Stimulated activated naive CD4-positive, alpha-beta T cell (primary cell): ENCODE measurements at places on chromosomes 5 and 9.

- DNase-seq = no peak
Measured at GRCh38 chr5:175060257-175060656, 335.9 kb downstream of the MSX2 start.

- no peak for DNase-seq
Measured at GRCh38 chr9:34246453-34246852, 67.6 kb downstream of the UBAP1 start.

GRCh38 chr9:87109231-87109631 is 161.9 kb upstream of the GAS1 start:
- DNase-seq = no peak

DNA sequence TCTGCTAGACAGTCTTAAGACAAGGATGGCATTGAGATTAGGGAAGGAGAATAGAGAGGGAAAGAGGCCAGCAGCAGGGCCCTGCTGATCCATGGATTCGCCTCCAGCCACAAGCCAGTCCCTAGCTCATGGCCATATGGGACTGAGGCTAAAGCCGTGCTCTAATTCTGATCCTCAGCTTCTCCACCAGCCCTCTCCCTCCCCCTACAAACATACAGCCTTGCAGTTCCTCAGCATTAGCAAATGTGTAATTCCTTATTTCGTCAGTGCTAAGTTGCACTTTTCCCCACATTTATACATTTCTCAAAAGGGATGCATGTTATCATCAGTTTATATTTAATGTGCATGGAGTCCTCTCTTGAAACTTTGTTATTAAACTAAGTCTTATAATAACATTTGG is 34.8 kb downstream of the ZNF462 start:
- DNase-seq = no peak

DNA sequence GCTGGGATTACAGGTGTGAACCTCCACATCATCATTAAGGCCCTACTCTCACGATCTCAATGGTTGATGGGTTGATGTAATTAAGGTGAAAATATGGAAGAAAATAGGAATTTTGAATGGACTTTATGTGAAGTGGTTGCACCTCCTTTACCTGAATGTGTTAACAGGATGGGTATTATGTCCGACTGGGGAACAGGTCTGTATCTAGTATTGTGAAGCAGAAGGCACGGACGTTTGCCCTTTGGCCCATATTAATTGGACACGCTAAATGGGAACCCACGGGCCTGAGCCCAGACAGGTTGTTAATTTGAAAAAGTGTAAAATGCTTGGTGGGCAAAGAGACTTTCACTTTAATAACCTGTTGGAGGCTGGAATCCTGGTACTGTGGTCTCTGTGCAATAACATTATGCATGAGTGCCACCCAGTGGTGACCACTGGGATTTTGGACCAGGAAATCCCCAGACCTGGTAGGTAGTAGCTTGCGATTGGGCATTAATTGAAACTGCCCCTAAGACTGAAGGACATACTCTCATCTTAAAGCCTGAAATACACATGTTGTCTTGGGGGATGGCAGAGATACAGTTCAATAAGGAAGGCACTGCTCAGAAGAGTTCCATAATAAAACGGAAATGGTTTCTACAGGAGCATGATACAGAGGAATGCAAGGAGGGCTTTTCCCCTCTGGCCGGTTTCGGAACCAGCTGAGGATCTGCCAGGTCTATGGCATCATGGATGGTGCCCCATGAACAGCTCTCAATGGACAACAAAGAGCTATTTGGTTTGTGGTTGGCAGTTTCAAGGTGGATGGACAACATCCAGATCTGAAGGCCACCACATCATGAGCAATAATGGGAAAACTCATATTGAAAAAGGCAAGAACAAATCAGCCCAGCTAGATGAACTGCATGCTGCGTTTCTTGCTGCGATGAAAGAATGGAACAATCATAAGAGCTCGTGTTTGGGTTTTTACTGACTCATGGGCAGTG is 26.2 kb upstream of the BICD2 start:
- DNase-seq = peak; percentile 64

DNA sequence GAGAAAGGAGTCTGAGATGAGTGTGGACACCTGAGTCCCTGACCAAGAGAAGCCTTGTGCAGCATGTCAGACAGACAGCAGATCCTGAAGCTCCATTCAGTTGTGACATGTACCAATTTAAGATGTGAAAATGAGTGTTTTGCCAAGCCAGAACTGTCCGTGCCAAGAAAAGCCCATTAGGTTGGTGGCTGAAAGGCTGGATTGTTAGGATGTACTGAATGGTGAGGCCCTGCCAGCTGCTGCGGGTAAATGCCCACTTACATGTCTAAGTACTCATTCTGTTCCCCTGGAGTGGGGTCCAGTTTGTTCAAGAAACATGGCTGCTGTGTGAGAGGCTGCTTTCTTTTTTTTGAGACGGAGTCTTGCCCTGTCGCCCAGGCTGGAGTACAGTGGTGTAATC is 14.6 kb downstream of the DAPK1 start:
- DNase-seq = no peak

DNA sequence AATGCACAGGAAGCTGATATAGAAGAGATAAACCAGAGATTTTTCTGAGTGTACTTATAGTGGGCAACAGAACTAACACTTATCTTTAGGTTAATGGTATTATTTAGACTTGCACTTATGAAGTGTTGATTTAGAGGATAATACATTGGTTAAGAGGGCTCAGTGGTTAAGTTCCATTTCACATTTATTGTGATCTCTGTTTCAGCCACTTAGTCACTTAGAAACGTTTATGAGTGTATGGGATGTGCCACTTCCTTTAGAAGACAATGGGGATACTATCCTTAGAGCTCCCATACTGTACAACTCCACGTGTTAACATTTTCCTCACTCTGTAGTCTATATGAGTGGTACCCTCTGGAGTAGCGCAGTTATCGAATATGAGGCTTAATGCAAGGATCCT is 57.5 kb downstream of the PIP5K1B start:
- no peak for DNase-seq

DNA sequence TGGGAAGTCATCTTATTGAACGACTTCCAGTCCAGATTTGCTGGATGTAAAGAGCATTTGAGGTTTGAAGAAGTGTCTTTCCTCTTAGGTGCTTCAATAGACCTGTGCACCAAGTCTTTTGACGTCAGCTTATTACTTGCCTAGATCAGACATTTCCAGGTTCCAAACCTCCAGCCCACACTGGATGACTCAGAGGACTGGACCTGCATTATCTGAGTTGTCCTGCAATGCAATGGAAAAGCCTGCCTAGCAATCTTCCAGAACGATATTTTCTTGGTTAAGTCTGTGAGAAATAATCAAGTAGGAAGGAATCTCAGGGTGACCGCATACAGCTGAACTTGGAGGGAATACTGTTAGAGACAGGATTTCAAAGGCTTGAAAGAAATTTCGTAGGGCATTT is 147.2 kb upstream of the MOCS2 start:
- DNase-seq = no peak

GRCh38 chr9:128729302-128729701 is 5.4 kb upstream of the ZDHHC12 start:
- DNase-seq = no peak

GRCh38 chr9:107874591-107875369 is 385.2 kb upstream of the KLF4 start:
- DNase-seq = no peak

DNA sequence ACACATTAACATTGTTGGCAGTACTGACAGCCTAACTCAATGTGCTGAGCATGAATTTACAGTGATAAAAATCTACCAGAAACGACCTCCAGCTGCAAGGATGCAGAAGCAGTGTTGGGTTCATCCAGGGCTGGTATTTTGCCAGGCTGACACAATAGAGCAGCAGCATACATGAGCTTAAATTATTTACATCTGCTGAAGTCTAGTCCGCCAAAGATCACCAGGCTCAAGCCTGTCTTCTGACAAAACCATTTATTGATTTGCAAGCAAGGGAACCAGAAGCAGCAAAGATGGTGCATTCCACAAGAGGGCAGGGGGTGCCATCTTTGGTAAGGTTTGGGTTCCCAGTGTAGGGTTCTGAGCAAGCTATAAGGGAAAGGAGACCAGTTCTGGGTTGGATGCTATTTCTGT is 8.7 kb upstream of the C5orf34 start:
- no peak for DNase-seq

GRCh38 chr9:112868461-112868860 is 22.2 kb downstream of the SLC46A2 start:
- no peak for DNase-seq

DNA sequence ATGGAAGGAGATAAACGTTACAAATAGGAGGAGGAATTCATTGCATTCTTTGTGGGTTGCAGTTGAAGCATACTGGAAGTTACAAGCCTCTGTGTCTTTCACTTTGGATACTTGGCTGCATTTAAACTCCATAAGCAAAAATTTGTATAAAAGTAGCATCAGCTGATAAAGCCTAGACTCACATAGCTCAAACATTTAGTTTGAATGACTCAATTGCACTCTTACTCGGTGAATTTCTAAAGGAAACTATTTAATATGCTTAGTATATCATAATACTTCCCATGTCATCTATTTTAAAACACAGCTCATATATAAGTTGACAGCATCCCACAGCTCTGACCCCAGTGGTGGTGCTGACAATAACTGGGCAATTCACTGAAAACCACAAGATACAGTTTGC is 596.6 kb upstream of the ZNF608 start:
- DNase-seq = no peak

DNA sequence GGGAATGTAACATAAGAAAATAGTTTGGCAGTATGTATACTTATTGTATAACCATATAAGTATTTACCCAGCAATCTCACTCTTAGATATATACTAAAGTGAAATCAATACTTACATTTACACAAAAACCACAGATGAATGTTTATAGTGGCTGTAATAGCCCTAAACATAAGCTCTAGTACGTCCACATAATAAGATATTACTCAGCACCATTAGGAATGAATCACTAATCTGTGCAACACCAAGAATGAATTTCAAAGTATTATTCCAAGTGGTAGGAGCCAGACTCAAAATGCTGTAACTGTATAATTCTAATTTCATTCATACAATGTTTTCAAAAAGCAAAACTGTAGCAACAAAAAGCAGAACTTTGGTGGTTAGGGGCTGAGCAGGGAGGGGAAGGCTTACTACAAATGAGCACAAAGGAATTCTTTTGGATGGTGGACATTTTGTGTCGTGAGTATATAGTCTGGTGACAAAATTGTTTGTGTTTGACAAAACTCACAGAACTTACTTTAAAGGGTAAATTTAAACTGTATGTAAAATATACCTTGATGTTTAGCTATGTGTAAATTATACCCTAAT is 11.9 kb upstream of the C5orf46 start:
- no peak for DNase-seq

GRCh38 chr9:20898885-20899554 is 132.4 kb downstream of the HACD4 start:
- no peak for DNase-seq

DNA sequence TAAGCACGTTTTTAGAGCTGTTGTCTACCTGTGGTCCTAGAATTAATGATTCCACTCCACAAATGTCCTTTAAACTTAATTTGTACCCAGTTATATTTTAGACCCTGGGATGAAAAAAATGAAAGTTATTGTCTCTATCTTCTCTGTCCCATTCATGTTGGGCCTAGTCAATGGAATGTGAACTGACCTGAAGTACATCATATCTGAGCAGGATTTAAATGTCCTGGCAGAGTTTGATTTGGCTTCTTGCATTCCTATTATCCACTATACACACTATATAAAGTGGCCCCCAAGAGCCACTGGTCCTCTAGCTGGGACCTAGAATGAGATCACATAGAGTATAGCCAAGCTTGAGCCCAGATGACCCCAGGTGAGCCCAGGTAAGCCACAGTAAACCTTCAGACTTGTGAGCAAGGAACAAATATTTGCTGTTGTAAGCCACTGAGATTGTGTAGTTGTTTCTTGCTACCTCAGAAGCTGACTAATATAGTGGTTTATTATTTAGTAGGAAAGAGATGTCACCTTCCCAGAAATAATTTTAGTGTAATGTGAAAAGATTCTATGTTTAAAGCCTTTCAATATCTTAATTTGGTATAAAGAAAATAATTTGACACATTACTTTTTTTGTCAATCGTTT is 37.1 kb upstream of the C6 start:
- DNase-seq = no peak

DNA sequence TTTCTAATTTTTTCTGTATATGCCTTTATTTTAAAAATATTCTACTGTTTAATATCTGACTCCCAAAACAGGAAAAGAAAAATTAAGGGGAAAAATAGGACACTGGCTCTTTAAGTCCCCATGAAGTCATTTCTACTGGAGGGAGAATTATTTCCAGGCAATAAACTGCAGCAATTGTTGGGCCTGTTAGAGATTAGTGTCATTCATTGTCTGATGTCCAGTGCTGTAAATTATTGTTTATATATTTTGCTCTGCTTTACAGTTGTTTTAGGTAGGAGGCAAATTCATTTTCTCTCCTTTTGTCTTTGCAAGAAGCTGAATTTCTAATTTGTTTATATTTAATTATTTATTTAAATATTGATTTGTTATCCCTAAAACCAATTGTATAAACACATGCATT is 906.0 kb upstream of the CDH10 start:
- no peak for DNase-seq

DNA sequence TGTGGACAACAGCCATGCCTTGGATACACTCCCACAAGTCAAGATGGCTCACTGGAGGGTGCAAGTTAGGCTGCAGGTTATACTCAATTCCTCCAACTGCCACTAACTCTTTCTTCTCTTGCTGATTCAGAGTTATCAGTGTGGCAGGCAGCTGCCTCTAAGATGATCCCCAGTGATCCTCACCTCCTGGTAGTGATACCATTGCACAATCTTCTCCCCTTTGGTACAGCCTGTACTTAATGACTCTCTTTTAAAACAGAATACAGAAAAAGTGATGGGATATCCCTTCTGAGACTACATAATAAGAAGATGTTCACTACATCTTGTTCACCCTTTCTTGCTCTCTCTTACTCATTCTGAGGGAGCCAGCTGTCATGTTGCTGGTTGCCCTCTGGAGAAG is 323.1 kb downstream of the RAB3C start:
- no peak for DNase-seq

DNA sequence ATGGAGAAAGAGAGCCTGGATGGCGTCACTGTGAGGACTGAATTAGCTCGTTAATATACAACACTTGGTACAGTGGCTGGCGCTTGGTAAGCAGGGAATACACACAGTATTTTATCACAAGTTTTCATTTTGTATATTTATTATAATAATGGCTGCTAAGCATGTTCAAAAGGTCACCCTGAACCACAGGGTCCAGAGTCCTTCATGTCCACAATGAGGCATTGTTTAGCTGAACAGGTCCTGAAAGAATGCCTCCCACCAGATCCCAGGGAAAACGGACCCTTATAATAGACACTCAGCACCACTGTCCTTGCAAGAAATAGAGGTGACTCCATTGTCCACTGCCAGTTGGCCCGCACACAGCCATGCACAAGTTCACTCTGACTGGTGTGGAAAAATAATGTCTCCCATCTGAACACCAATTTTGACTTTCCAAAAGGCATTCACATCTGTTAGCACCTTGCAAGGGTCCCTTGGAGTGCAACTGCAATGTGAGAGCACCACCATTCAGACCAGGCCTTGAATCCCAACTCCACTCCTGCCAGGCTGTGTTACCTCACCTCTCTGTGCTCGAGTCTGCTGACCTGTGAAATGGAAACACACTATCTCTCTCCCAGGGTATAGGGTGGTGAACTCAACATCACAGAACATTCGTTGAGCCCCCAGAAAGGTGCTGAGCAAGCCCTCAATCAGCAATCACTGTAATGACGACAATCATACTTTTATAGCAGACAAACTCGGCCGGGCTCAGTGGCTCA is 3.9 kb downstream of the VDAC1 start:
- no peak for DNase-seq
